MCF 10A (cell line): ENCODE measurements at places on chromosomes 1 and 21.

DNA sequence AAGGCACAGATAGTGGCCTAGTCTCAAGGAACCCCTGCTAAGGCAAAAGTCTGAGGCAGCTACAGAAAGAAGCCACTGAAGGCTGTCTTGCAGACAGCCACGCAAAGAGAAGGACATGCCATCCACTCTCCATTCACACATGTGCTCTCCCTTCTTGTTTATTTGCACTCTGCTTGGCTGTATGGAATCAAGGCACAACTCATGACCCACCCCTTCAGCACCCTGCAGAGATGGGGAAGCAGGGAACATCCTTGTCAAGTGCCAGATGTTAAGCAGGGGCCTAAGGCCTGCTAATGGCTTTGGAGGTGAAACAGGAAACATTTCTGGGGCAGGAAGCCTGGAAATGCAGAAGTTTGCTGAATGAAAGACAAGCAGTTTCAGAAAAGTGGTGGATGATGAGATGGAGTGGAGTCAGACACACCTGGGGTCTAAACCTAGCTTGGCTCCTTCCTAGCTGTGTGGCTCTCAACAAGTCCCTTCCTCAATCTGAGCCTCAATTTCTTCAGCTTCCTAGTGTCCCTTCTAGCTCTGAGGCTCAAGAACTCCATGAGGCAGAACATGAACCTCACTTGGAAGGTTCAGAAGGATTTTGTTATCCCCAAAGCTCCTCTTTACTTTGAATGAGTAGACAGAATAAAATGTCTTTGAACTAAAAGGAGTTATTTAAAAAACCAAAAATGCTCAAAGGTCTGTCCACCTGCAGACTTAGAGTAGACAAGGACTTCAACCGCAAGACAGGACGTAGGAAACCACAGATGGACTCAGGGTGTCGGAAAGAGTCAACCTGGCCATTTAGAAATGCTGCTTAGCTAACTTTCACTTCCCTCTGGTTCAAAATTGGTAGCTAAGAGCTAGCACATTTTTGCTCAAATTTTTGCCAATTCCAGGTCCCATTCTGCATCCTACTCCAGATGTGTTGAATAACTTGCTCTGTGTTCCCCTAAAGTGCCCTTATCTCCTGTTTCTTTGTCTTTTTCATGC lies 283.1 kb downstream of the PLPP3 start:
- DNase-seq: no peak

DNA sequence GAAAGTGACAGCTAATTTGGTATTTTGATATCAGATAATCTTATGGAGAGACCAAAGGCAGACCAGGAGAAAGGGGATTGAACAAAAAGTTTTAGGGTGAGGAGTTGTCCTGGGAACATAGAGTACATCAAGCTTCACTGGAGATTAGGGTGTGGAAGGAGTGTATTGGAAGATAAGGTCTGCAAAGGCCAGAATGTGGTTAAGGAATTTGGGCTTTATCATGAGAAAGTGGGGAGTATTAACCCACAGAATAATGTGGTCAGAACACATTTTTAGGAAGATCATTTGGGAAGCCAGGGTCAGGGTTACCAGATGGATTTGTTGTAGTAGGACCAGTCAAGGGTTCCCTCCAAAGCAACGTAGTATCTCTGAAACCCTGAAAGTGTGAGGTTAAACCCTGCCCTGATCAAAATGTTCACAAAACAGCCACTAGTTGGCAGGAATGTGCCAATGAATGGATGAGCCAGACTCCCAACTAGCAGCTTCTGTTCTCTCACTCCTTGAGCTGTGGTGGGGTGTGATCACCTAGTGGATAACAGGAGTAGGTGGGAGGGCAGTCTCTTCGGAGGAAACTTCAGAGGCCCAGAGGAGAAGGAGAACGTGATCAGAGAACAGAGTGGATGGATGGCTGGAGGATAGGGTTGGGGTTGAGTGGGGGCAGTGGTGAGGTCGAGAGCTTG lies 35.8 kb downstream of the SLC2A1 start:
- peak; percentile 77 for DNase-seq

- DNase-seq: no peak
These were observed 761 bp upstream of the NPHS2 start for GRCh38 chr1:179576509-179576908.

DNA sequence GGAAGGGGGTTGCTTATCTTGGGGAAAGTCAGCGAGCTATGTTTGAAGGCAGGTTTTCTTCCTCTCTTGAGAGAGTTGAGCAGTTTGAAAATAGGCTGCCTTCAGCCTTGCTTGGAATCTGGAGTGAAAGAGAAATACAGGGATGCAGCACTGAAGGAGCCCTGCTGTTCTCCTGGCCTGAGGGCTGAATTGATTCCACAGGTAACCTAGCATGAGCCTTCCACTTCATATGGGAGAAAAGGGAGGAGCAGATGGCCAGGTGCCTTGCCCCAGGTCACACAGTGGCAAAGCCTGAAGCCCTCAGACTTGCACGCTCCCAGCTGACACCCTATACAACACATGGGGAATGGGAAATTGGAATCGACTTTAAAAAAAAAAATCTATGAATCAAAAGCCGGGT lies 88.0 kb upstream of the WLS start:
- no peak for DNase-seq

DNA sequence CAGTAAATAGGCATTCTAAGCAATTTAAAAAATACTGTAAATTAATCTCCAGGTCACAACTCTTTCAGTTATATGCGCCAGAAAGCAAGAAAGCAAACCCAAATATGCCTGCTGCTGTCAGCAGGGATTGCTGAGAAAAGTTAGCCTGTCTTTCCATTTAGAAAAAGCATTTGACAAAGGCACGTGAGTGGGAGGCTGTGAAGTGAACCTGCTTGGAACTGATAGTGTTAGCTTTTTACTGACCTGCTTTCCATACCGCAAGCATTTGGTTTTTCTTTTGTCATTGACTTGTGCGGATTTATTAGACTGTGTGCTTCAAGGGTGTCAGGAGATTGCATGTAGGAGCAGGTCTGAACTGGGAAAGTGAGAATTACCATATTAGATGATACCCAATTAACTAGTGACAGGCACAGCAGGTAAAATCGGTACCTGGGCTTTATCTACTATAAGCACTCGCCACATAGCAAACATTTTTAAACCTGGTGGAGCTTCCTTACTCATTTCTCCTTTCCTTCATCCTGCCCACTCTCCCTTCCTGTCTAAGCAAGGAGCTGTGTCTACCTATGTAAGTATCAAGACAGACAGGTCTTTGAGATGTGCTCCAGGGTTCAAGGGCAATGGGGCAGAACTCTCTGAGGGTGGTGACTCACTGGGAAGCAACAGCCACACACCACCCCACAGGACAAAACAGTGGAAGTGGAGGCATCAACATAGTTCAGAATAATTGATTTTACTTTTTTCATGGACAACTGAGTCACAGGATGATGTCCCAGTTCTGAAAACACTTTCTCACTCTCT lies 323.9 kb downstream of the DISC1 start:
- DNase-seq: no peak

- peak; percentile 27 for DNase-seq
These were observed 670 bp downstream of the CLSTN1 start for GRCh38 chr1:9822897-9823692.

- DNase-seq: no peak
These were observed 530.7 kb upstream of the ADGRL2 start for GRCh38 chr1:81270051-81270450.

GRCh38 chr21:27839512-27840115 lies 872.7 kb upstream of the ADAMTS5 start:
- DNase-seq: no peak

DNA sequence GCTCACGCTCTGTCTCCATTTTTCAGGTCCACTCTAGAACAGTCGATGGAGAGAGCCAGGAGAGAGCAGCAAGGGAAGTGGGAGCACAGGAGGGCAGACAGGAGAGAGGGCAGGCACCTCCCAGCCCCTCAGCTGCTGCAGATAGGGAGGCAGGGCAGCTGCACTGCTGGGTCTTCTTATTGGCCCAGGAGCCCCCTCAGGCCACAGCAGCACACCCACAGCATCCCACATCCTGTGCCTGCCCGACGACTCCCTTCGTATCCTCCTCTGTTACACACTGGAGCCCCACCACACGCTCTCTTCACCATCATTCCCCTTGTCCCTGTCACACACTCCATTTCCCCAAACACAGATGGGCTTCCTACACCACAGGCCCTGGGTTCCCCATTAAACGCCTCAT lies 13.7 kb upstream of the ARTN start:
- no peak for DNase-seq

DNA sequence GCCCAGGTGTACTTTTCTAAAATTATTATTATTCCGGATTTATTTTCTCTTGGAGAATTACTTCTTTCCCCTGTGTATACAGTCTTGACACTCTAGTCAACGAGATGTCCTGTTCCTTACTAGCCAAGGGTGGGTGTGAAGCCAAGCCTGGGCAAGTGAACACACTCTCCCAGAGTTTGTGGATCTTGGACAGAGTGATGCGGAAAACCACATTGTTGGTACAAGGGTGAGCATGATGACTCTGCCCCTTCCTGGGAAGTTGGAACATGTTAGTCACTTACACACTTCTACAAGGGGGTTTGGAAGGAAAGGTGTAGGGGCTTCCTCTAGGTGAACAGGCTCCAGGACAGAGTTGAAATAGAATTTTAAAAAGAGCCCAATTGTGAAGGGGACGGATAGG lies 20.0 kb upstream of the RD3 start:
- DNase-seq: peak; percentile 96

- DNase-seq: no peak
These were observed 241.5 kb upstream of the NRIP1 start for GRCh38 chr21:15306271-15306670.

DNA sequence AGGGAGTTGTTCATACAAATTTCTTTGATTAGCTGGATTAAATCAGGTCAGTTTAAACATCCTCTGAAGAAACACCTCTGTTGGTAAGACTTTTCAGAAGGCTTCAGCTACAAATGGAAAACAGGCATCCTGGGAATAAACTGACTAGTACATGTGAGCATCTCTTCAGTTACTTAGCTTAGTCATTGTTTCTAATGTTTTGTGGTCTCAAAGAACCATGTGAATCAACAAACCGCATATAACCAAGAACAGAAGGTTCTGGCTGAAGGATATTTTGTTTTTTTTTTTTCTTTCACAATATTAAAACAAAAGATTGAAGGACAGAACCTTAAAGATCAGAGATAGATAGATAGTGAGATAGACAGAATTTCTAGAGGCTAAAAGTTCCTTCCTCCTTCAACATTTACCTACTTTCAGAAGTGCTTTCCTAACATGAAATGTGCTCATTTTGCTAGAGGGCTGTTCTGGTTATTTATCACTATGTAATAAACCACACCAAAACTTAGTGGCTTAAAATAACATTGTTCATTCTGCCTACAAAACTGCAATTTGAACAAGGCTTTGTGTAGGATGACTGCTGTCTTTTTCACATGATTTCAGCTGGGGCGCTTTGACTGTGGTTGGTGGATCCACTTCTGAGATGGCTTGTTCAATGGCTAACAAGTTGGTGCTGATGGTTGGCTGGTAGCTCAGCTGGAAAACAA lies 119.8 kb upstream of the PTGFR start:
- DNase-seq: peak; percentile 80

- DNase-seq: peak; percentile 92
These were observed 107.6 kb downstream of the ETS2 start for GRCh38 chr21:38913120-38913892.

DNA sequence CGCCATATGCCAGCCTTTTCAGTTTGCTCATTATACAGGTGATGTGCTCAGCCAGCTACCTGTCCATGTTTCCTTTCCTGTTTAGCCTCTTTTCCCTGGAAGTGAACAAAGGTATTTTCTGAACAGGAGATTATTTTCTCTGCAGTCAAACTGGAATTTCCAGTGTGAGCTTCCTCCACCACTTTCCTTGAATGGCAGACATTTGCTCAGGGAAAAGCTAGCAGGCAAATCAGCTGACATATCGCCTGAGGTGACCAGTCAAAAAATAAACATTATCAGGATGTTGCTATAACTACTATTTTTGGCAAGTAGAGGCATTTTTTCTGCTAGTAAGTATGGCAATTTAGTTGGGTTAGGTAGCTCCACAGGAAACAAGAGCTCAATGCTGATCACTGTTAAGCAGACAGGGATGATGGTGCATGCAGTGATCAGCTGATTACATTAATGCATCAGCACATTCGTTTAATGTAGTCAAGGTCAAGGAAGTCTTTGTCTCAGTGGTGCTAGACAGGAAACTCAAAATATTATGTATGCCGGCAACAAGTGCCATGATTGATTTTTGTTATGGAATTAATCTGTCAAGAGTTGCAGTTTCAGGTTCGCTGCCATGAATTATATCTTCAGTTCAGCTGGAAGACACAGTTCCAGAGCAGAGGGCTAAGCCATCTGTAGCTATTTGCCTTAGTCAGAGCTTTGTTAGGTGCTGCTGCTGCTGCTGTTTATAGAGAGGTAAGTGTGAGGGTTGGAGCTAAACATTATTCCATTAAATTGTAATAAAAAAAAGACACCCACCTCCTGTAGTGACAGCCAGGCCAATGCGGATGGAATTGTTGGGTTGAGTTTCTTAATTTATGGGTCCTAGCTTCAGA lies 179.7 kb upstream of the ST6GALNAC5 start:
- DNase-seq: no peak

DNA sequence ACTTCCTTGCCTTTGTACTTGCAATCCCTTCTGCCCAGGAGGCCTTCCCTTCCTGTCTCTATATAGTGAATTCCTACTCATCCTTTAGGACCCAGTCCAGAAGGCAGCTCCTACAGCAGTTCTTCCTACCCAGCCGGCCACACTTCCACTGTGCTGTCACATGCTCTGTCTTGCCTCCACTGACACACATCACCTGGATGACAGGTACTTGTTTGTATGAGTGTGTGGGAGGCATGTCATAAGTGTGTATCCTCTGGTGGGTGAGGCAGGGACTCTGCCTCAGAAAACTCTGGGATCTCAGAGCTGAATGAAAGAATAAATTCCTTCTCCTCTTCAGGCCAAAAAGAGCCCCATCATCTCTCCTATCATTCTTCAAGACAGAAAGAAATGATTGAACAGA lies 5.1 kb upstream of the OSCP1 start:
- no peak for DNase-seq

GRCh38 chr1:16352842-16353535 lies 709 bp upstream of the FBXO42 start:
- no peak for DNase-seq

- DNase-seq: no peak
These were observed 68.3 kb upstream of the GJB5 start for GRCh38 chr1:34686531-34686930.

- DNase-seq: no peak
These were observed 34.2 kb downstream of the SYF2 start for GRCh38 chr1:25197982-25198662.

DNA sequence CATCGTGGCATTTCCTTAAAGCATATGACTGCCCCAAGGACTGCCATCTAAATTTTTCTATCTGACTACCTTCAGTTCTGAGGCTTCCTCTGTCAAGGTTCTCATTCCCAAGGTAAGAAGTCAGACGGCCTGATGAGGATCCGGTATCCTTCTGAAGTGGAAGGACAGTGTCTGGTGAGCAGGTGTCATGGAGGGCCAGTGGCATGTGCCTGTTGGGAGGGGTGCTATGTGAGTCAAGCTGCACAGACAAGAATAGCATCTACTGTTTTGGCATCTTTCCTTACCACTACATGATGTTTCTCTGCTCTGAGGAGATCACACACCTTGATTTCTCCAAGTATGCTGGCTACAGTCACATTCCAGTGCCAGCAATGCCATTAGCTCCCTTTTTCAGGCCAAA lies 99.6 kb upstream of the RGS1 start:
- DNase-seq: no peak

- no peak for DNase-seq
These were observed 18.7 kb downstream of the TMEM53 start for GRCh38 chr1:44655609-44656008.

- DNase-seq: no peak
These were observed 133.0 kb downstream of the ITSN1 start for GRCh38 chr21:33775100-33775828.
